ENCODE measurements at places on chromosomes 7 and 10. TPM values are rescaled to one million over a fixed set of nuclear protein-coding genes. Genes with fewer than 3 reads are reported as not detected.

DNA sequence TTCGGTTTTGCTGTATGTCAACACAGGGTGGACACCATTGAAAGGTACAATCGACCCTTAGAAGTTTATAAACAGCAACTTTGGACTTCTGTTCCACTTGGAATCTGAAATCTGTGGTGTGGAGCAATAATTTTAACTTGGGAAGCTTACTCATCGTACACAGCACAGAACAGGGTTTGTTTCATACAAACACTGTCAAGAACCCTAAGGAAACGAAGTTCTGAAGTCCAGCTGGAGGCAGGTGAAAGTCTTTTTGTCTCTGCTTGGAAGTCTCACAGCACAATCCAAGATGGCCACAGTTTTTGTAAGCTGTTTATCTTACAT, 31.5 kb downstream of the NMT2 start:
- DNase-seq, result no peak

DNA sequence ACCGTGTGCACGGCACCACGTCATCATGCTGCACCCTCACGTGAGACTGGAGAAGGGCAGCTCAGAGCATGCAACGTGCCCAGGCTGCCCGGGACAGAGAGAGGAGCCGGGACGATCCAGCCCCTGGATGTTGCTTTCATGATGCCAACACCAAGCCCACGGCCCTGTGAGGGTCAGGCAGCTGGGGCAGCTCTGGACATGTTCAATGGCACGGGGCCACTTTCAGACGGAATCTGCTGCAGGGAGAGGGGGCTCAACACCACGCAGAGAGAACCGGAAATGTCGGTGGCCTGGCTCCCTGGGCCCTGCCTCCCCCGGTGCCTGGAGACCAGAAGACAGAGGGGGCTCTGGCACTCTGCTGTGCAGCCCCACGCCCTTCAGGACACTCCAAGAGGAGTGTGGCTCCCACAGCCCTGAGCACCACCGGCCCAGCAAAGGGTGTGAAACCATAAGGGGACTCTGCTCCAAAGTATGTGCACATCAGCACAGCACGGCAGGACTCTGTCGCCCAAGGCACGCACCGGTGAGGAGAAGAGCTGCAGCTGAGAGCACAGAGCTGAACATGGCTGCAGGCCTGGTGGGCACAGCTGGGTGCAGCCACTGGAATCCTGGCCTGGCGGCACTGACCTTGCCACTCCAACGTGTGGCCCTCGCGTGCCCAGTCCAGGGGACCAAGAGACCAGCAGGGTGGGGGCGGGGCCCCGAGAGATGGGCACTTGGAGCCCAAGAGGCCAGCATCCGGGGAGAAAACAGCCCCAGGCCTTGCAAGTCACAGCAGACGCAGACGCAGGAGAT, 70.3 kb upstream of the PDGFA start:
- no peak for DNase-seq

DNA sequence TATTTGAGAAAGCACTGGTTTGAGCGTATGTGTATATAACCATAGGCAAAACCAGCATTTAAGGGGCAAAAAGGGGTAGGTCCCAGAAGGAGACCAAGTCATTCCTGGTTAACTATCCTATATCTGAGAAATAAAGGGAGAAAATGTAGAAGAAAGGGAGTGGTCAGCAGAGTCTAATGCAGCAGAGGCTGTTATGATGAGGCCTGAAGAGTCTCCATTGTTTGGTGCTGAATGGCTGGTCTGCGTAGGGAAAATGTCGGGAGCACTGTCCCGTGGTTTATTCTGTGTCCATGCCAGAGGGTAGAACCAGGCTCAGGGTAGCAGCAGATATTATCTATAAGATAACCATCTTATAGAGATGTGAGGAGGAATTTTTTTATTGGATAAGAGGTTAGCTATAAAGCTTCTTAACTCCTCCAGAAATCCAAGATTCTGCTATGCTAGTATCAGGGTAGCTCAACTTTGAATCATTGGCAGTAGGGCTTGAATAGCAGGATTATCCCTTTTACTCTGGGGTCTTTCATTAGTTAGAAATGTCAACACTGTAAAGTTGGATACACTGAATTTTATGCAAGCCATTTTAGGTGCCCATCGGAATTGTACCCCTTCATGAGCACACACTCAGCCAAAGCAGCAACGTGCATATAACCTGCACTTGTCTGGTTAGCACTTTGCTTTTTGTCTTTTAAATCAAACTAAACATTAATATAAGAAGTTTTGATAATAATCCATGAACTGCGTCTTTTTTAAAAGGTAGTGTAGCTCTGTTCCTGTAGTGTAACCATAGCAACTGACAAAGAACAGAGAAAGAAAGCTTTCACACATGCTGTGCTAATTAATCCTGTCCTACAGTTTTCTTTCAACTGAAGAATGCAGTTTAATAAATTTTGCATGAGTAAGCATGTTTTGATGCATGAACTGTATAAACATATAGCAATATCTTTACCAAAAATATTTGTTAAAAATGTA, 312.0 kb upstream of the FZD1 start:
- no peak for DNase-seq

Gene SGMS1
- total RNA-seq, result 39.2 TPM

- no peak for DNase-seq
These were observed 9.1 kb upstream of the SCART1 start for GRCh38 chr10:133444342-133445267.

Gene SLC13A1
- not detected for total RNA-seq

Gene MCU
- 38.5 TPM for total RNA-seq

GRCh38 chr7:118184565-118184940, 589 bp downstream of the LSM8 start:
- peak; percentile 6 for DNase-seq

GRCh38 chr7:115678086-115678982, 352.2 kb downstream of the TFEC start:
- no peak for DNase-seq

GRCh38 chr10:124745673-124746072, 1.5 kb upstream of the FAM53B start:
- no peak for DNase-seq

All from cerebellum (tissue), 4 donors.